Fibroblast of lung (primary cell): ENCODE measurements at places on chromosomes 3 and 15. TPM values are rescaled to one million over a fixed set of nuclear protein-coding genes. Genes with fewer than 3 reads are reported as not detected.

DNA sequence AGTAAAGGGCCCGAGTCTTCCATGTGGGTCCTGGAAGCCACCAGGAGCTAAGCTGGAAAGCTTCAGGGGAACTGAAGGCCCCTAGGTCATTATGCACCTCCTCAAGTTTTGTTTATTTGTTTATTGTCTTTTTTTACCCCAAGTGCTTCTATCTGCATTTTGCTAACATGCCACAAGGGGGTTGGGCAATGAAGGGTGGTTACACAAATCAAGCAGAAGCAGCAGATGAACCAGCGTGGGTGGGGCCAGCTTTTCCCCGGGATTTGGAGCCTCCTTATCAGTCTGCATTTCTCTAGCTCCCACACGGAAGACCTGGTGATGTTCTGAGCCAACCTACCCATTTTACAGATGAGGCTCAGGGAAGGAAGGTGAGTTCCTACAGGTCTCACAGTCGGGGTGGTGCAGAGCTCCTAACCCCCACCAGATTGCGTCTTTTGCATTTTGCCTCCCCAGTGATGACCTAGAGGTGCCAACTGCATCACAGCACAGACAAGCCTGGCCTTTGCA, 16.8 kb downstream of the TMC3 start:
- DNase-seq: no peak

Gene ZNF80
- not detected in 2 replicates for polyA plus RNA-seq

DNA sequence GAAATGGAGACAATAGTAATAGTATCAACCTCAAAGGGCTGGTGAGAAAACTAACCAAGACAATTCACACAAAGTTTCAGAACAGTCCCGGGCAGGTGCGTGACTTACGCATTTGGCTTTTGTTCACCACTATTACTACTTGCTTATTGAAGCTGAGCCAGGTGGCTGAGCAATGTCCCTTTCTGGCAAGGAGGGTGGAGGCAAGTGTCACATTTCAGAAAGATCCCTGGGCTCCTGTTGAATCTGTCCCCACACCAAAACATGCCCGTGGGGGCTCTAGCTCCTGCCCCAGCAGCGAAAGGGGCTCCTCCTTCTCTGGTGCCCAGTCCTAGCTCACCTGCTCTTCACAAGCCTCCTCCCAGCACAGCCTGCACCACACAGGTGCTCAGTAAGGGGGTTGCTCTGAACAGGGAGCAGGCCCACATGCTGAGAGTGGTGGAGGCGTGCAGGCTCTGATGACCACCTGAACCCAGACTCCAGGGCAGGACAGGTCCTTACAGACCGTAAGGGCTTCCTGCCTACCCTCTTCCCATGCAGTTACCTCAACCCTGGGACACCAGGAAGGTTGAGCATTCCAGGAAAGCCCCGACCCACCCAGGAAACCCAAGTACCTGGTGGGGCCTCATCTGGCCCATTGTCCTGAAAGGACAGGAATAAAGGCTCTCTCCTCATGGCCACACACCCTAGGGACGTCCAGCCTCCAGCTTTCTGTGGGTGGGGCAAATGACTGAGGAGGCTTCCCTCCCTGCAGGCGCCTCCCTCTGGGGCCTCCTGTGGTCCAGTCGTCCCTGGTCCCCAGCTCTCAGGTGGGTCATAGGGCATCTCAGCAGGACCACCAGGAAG, 32.6 kb downstream of the SEMA7A start:
- DNase-seq: peak; percentile 54

DNA sequence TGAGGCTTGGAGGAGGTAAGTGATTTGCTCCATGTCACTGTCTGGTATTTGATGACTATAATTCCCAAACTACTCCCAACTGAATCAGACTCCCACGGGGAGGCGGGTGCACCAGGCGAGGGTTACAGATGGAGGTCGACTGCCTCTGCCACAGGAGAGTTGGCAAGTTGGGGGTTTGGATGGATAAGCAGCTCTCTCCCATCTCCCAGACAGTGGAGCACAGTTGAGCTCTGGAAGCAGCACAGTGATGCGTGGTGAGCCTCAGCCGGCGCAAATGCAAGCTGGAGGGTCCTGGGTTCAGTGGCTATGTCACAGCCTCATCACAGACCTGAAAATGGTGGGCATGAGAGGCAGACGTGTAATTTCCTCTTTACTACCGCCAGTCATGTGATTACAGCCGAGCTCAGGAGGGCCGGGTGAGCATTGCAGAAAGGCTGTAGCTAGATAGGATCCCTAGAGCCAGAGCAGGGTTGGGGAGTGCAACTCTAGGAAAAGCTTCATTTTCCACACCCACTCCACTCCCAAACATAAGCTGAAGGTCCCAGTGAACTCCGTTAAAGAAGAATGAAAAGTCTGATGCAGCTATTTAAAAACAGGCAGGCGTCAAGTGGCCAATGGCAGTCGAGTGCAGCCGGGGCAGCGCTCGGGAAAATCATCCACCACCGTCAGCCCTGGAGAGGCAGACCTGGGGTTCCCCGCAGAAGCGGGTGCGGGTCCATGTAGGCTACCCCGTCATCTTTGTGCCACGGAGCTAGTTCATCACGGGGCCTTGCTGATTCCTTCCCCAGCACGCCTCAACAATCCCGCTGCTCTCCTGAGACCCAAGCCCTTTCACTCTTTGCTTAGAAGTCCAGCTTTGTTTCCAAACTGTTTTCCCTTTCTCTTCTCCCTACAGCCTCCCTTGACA, 33.3 kb upstream of the VPS8 start:
- DNase-seq: no peak

GRCh38 chr15:51775967-51776816, 24.8 kb downstream of the TMOD2 start:
- DNase-seq: peak; percentile 30

Gene MUC20
- polyA plus RNA-seq: 0.16 and 0.54 TPM in 2 replicates

Gene IL17RE
- polyA plus RNA-seq: 1.9 and 2.6 TPM in 2 replicates

Gene NAALADL2
- 7.2 and 8.8 TPM in 2 replicates for polyA plus RNA-seq

Gene GLDN
- 1.8 and 1.9 TPM in 2 replicates for polyA plus RNA-seq

- peak; percentile 66 for DNase-seq
Measured at GRCh38 chr3:23594894-23595670, 210.7 kb upstream of the UBE2E1 start.

Gene SOX2
- not detected in 2 replicates for polyA plus RNA-seq

Gene DPPA2
- polyA plus RNA-seq: not detected in 2 replicates

GRCh38 chr15:78010067-78010466, 67.4 kb downstream of the TBC1D2B start:
- DNase-seq: no peak

Gene LPP
- polyA plus RNA-seq: 55.9 and 124 TPM in 2 replicates

DNA sequence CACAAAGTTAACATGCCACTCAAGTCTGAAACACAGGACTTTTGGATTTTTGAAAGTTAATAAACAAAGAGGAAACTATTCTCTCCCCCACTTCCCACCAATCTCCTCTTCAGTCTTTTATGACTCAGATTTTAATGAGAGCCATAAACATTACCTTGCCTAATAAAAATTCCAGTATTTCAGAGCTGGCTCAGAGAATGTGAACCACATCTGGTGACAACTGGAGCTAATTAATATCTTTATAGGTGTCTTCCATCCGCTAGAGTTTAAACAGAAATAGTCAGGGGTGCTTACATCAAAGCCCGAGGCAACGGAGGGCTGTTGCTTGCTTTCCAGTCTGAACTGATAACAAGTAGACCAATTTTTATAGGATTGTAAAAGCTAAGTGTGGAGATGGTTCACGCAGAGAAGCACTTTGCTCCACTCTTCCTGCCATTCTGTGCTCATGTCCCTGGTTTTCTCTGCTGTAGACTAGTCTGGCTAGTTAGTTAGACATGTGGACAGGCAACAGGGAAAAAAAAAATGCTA, 363.6 kb downstream of the NR2F2 start:
- no peak for DNase-seq

DNA sequence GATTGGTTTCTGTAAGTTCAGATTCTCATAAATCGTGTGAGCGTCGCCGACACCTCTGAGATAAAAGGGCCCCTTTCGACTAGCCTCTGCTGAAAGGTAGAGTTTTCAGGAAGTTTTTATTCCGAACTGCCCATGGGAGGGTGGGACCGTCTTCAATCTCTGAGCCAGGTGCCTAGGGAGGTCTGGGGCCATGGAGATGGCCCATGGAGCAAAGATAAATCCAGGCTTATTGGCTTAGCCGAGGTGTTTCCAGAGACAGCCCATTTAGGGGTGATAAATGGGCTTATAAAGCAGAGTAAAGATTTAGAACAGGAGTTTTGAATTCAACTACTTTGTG, 442 bp downstream of the QTRT2 start:
- no peak for DNase-seq

DNA sequence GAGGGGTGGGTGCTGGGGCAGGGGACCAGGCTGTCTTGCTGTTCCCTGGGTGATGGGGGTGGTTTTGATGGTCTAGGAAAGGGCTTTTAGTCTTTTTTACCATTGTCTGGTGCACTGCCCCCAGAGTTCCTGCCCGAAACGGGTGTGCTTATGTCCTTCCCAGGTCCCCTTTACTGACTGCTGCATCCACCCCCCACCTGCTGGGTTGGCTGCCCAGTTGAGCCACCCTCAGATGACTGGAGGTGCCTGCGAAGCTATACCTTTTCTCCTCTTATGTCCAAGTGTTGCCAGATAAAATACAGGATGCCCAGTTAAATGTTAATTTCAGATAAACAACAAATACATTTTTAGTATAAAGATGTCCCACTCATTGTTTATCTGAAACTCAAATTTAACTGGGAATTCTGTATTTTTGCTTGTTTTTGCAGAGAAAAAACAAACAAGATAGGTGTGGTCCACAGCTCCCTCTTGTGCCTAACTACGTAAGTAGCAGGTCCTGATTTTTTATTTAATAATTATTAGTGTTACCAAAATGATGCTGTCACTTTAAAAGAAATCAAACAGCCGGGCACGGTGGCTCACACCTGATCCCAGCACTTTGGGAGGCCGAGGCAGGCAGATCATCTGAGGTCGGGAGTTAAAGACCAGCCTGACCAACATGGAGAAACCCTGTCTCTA, 6.1 kb upstream of the RPP14 start:
- DNase-seq: peak; percentile 83

DNA sequence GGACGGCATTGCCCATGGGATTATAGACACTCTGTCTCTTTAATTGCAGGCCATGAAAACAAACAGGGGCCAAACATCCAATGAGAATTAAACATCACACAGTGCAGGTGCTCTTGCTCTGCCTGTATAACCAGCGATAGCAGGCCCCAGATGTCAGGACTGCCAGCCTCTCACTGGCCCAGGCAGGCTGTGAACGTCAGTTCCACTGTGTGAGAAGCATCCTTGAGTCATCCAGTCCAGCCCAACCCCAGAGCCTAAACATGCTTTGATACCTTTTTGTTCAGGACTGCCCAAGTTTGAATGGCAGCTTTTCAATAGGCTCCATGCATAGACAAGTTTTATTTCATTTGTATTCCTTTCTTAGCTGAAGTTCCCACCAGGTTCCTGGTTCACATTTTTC, 189.8 kb downstream of the SLCO3A1 start:
- DNase-seq: no peak

GRCh38 chr15:94666553-94666952, 435.2 kb downstream of the MCTP2 start:
- no peak for DNase-seq

DNA sequence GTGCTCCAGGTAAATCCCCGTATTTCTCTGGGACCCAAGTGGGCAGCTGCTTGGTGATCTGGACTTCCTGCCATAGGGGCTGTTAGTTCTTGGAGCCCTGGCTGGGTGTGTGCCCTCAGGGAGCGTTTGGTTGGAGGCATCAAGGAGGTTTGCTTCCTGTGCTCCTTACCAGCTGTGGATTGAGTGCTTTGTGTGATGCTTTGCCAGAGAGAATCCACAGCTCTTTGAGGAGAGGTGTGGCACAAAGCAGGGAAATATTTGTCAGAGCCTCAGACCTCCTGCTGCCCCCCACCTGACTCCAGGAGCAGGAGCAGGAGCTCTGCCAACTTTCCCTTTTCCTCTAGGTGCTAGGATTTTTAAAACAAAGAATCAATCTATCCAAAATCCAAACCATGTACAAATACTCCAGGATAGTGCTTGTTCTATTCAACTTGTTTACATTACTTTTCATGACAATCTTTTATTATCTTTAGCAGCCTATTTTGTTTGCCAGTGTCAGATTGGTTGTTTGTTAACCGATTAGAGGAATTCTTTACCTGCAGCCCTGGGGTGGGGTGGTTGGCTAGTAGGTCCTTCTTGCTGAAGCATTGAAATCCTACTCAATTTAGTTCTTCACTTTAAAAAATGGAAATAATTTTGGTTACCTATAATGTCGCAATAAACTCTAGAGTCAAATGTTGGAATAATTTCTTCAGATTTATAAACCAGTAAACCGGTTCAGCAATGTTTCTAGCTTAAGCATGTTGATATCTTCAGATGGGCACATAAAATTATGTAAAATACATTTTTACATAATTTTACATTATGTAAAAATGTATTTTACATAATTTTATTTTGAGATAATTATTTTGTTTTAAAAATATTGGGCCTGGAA, 2.5 kb downstream of the CTDSPL start:
- DNase-seq: no peak

DNA sequence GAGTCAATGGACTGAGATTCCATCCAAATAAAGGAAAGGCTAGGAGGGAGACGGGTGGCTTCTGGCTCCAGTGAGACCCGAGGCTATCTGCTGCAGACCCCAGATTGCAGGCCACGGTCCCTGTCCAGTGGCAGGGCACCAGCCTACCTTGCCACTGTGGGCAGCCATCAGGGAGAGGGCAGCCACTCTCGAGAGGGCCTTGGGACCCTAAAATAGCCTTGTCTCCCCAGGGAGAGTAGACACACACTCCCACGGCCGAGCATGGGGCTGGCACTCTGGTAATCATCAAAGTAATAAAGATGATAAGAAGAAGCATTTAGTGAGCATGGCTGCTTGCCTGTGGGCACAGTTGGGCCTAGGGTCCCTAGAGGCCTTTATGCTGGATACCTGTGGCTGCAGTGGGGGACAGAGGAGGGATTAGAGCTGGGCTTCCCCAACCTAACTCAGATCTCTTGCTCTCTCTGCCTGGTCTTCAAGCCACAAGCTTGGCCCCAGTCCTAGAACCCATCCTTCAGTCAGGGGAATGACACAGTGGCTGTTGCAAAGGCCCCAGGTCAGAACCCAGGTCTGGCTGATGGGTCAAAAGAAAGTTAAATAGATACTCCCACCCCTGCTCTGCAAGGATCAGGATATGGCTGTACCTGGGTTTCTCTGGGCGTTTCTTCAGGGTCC, 9.2 kb upstream of the VIPR1 start:
- no peak for DNase-seq

GRCh38 chr3:181298421-181298820, 308.9 kb upstream of the DNAJC19 start:
- DNase-seq: no peak

- no peak for DNase-seq
Measured at GRCh38 chr3:18864933-18865731, 283.2 kb upstream of the KCNH8 start.

- DNase-seq: no peak
Measured at GRCh38 chr15:93485438-93486327, 396.7 kb upstream of the RGMA start.

Gene PPM1L
- 0.33 and 0.42 TPM in 2 replicates for polyA plus RNA-seq

Gene INO80
- 5.7 and 6.0 TPM in 2 replicates for polyA plus RNA-seq

- no peak for DNase-seq
Measured at GRCh38 chr15:63915209-63915872, 81.6 kb upstream of the HERC1 start.

Gene TRANK1
- 6.7 and 9.1 TPM in 2 replicates for polyA plus RNA-seq

GRCh38 chr3:101973163-101973505, 123.8 kb downstream of the NFKBIZ start:
- DNase-seq: no peak
